LoVo (cell line): ENCODE measurements at places on chromosomes 5 and 9.

DNA sequence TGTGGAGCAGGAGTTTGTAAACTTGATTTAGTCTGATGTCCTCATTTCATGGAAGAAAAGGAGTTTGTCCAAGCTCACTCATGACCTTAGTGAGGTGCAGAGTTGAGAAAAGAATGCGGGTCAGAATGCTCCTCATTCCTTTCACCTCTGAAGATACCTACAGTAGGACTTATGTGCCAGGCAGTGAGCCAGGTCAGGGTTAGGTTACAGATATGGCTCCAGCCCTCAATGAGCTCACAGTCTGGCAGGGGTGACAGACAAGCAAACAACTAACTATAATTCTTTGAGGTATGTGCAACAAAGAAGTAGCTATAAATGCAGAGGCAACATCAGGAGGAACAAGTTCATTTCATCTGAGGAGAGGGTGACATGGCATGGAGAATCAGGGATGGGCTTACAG lies 102.5 kb downstream of the SPATA31D1 start:
- no peak for DNase-seq

DNA sequence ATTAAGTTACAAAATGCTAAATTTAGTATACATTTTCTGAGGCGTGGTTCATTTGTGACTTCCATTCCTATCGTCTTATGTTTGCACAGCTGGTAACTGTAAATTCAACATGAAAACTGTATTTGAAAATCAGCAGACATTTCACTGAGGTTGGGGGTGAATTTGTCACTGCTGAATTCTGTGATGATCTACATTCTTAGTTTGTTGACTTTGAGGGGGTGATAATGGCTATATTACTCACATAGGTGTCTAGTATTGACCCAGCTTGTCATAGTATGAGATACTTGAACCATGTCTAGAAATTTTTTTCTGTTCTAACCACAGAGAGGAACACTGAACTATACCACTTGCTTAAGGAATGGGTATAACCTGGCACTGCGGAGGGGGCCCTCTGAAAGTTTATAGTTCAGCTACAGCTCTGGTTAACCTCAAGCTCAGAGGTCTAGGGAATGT lies 313.3 kb downstream of the PIK3R1 start:
- no peak for DNase-seq

- DNase-seq, result no peak
Observed at GRCh38 chr9:136623842-136624183, 38.9 kb upstream of the EGFL7 start.

DNA sequence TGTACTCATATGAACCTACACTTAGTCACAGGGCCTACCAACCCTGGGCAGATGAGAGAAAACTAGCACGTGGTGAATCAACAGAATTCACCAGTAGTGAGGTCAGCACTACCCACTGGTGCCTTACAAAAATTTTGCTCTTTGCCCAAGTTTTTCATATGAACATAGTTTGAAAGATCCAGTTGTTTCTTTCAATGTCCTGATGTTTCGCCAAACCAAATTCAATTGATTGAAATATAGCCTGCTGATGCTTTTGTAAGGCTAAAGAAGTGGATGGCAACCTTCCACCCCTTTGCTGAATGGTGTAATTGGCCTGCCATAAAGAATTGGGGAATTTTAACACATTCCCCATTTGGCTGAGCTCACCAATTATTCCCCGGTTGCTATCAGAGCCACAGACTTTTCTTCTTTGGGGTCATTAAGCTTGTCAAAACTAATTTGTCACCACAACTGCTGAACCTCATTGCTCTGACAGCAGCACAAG lies 339.2 kb downstream of the GLIS3 start:
- DNase-seq, result no peak

- no peak for DNase-seq
Observed at GRCh38 chr5:80755626-80756025, 100.8 kb upstream of the DHFR start.

DNA sequence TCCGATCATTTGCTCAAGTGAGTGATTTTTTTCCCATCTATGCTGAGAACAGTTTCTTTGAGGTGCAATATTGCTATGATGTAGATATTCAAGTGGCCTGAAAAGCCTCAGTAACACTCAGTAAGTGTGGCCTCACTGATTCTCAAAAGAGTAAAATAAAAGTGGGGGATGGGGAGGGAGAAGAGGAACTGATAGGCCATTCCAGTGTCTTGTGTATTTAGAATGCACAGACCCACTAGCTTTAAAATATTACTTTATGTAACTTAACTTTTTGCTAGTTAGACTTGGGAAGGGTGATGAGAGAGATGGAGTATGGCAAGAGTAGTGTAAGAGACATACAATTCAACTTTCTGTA lies 79.5 kb upstream of the ZNF608 start:
- DNase-seq, result no peak

GRCh38 chr5:59832577-59833301 lies 60.8 kb downstream of the PDE4D start:
- no peak for DNase-seq

- DNase-seq, result no peak
Observed at GRCh38 chr9:127279717-127280285, 15.2 kb downstream of the GARNL3 start.
